ENCODE measurements at places on chromosomes 13 and 19. TPM values are rescaled to one million over a fixed set of nuclear protein-coding genes. Genes with fewer than 3 reads are reported as not detected.

ZNF723 gene
- not detected for total RNA-seq

DNA sequence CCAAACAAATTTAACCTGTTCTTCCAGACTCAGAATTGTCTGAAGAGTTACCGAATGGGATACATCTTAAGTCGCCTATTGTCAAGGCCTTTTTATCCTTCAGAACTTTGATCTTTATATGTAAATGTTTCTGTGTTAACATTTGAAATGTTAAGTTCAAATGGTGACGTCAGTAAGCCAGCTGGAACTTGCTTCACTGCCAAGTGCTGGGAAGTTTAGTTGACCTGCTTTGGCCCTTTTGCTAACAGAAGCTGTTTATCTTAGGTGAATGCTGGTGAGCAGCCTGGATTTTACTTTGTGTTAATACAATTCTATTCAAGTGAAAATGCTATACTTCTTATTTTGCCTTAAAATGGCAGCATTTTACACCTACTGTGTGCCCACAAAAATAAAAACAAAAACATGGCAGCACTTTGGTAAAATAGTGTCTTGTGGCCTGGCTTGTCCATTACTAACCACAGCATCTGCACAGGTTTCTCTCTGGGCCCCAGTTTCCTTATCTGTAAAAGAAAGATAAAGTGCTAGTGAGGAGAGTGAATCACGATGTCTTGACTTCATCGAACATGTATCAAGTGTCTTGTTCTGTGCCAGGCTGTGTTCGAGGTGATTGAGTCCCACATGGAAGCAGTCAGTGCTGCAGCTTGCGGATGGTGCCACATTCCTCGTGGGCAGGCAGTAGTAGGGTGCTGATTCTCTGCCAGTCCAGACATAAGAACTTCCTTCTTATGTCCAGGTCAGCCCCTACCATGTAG lies 2.2 kb downstream of the NAXD start:
- no peak for DNase-seq

GRCh38 chr19:33388725-33389420 lies 15.4 kb downstream of the CEBPG start:
- DNase-seq, result no peak

- no peak for DNase-seq
Observed at GRCh38 chr13:48476686-48477085, 56.2 kb downstream of the RCBTB2 start.

- DNase-seq, result no peak
Observed at GRCh38 chr19:16951529-16951928, 62.7 kb downstream of the F2RL3 start.

GRCh38 chr13:110055089-110055488 lies 251.9 kb downstream of the COL4A1 start:
- DNase-seq, result no peak

GRCh38 chr19:58521651-58522050 lies 2.0 kb upstream of the ZBTB45 start:
- DNase-seq, result no peak

DNA sequence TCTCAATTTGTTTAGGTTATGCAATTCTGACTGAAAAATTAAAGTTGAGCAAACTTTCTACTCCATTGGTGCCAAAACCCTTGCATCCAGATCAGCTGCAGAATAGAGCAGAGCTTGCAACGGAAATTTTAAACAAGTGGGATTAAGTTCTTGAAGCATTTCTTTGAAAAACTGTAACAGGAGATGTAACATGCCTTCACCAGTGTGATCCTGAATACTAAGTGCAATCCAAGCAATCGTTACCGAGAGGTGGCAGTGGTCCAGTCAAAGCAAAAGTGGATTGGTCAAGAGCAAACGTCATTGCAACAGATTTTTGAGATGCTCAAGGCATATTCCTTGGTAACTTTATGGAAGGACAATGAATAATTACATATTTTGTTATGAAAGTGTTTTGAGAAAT lies 841.1 kb upstream of the SLITRK5 start:
- no peak for DNase-seq

DNA sequence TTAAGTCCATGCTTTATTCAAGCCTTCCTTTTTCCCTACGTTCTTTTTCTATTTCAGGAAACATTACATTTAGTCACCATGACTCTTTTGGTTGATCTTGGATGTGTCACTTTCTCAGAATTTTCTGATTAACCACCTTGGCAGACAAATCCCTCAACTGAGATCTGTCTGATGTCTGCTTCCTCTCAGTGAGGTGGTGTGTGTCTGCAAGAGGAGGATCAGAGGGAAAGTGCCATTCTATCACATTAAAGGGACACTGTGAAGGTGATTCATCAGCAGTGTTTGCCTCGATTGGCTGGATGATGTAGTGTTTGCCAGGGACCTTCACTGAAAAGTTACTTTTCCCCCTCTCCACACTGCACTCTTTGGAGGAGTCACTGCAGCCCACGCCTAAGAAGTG lies 3.0 kb upstream of the CCNP start:
- DNase-seq, result no peak

- DNase-seq, result no peak
Observed at GRCh38 chr13:98528663-98529064, 48.2 kb downstream of the STK24 start.

Data from heart left ventricle (tissue), 16 donors.